Heart left ventricle (tissue), 16 donors: ENCODE measurements at places on chromosomes 1 and 21.

GRCh38 chr1:160399544-160400222 is 681 bp upstream of the VANGL2 start:
- no peaks in the 10 kb centered on the region for H3K36me3 ChIP-seq
- H3K27me3 ChIP-seq = peaks cover 17% of the 10 kb centered on the region
- peak overlapping the region; percentile 81 for H3K4me3 ChIP-seq

- no peaks in the 10 kb centered on the region for H3K4me1 ChIP-seq
- no peak overlapping the region for H3K4me3 ChIP-seq
- no peak for DNase-seq
- no peak overlapping the region for H3K27ac ChIP-seq
- H3K36me3 ChIP-seq = no peaks in the 10 kb centered on the region
- H3K27me3 ChIP-seq = peaks cover 16% of the 10 kb centered on the region
Measured at GRCh38 chr1:3013371-3014049, 7.8 kb upstream of the ACTRT2 start.

DNA sequence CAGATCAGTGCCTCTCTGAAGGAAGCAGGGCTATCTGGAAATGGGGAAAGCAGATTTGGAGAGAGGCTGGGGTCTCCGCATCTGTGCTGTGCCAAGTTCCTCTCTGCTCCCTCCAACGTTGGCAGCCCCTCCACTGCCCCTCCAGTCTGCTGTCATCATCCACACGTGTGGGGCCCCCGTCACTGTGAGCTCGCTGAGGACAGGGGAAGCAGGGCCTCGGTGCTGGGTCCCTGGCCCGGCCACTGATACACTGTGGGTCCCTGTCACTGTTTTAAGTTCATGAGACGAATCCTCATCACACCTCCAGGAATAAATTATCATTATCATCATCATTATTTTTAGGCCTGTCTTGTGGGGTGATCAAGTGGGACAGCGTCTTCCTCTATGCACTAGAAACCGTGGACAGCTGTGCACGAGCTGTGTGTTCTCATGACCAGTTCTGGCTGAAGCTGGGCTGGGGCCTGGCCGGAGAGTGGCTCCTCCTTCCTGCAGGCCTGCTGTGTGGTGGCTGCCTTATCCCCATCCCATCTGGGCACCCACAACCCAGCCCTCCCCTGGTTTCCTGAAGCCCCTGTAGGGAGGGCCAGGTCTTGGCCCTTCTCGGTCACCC is 52.2 kb downstream of the DMRTB1 start:
- no peak overlapping the region for H3K27ac ChIP-seq
- H3K4me3 ChIP-seq = no peak overlapping the region
- no peaks in the 10 kb centered on the region for H3K27me3 ChIP-seq
- DNase-seq = peak; percentile 67

DNA sequence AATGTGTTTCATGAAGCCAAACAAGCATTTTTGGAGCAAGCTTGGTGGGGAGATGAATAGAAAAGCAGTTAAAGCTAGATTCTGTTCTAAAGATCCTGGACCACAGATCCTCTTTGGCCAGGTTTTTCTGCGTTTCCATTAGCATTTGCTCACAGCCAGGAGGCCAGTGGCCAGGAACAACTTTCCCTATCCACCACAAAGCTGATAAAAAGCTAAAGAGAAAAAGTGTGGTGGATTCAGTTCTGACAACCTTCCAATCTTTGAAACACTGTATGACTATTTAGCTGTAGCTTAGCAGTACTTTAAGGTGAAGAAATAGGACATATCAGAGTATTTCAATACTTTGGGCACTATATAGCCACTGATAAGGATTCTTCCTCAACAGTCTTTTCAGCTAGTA is 3.0 kb upstream of the NEK7 start:
- H3K4me3 ChIP-seq = no peak overlapping the region
- no peaks in the 10 kb centered on the region for H3K27me3 ChIP-seq
- no peak for DNase-seq
- no peaks in the 10 kb centered on the region for H3K36me3 ChIP-seq
- no peak overlapping the region for H3K27ac ChIP-seq
- peaks cover 41% of the 10 kb centered on the region for H3K4me1 ChIP-seq

DNA sequence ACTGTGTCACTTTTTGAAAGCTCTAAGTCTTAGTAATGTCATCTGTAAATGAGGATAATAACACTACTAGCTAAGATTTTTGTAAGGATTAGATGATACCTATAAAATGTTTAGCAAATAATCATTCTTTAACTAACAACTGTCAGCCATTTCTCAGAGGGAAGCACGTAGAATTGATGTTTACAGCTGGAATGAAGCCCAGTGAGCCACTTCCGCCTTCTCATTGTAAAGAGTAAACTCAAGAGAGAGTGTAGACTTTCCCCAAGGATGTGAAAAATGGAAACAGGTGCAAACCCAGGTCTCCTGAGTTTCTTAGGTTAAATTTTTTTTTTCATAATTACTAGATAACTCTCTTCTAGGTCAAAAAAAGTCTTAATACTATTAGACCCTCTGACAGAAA is 4.9 kb downstream of the GREM2 start:
- no peak overlapping the region for H3K4me3 ChIP-seq
- no peak overlapping the region for H3K27ac ChIP-seq
- no peak for DNase-seq
- no peaks in the 10 kb centered on the region for H3K4me1 ChIP-seq

DNA sequence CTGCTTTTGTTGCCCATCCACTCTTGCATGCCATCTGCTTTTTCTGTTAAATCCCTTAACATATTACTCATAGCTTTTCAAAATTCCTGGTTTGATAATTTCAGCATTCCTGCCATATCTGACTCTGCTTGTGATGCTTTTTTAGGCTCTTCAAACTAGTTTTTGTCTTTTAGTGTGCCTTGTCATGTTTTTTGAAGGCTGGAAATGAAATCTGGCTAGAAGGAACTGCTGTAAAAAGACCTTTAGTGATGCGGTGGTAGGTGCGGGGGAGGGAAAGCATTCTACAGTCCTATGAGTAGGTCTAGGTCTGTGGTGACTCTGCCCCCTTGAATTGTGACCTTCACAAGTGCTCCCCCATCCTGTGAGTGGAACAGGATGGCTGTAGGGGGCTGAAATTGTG is 15.0 kb upstream of the S100B start:
- no peaks in the 10 kb centered on the region for H3K4me1 ChIP-seq
- no peak for DNase-seq
- H3K36me3 ChIP-seq = no peaks in the 10 kb centered on the region
- no peaks in the 10 kb centered on the region for H3K27me3 ChIP-seq

GRCh38 chr1:111559736-111560279 is 56.4 kb upstream of the ADORA3 start:
- DNase-seq = no peak
- H3K27me3 ChIP-seq = no peaks in the 10 kb centered on the region
- H3K4me3 ChIP-seq = no peak overlapping the region
- H3K36me3 ChIP-seq = no peaks in the 10 kb centered on the region
- H3K27ac ChIP-seq = no peak overlapping the region

GRCh38 chr1:27967106-27967883 is 7.5 kb downstream of the XKR8 start:
- H3K36me3 ChIP-seq = peaks cover 52% of the 10 kb centered on the region
- no peak overlapping the region for H3K4me3 ChIP-seq
- no peak for DNase-seq
- no peaks in the 10 kb centered on the region for H3K27me3 ChIP-seq
- H3K27ac ChIP-seq = no peak overlapping the region
- peaks cover 25% of the 10 kb centered on the region for H3K4me1 ChIP-seq

- H3K27ac ChIP-seq = peak overlapping the region; percentile 74
- DNase-seq = no peak
Measured at GRCh38 chr1:172342584-172343239, 77.8 kb upstream of the C1orf105 start.

DNA sequence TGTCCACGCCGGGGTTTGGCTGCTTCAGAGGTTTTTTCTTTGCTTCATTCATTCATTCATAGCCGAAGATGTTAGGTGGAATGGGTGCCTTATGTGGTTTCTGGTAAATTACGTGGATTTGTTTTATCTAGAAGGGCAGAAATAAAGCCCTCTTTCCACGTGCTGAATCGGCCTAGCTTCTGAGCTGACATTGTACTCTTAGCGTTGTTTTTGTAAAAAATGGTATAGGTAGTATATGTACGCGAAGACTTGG is 1.5 kb downstream of the GALNT2 start:
- H3K4me1 ChIP-seq = peaks cover 48% of the 10 kb centered on the region
- H3K4me3 ChIP-seq = peak overlapping the region; percentile 91
- DNase-seq = no peak
- no peaks in the 10 kb centered on the region for H3K36me3 ChIP-seq
